ENCODE measurements at places on chromosomes 5 and 9.
A peak's percentile ranks its signal among the peaks of the same experiment; 100 is the strongest.

DNA sequence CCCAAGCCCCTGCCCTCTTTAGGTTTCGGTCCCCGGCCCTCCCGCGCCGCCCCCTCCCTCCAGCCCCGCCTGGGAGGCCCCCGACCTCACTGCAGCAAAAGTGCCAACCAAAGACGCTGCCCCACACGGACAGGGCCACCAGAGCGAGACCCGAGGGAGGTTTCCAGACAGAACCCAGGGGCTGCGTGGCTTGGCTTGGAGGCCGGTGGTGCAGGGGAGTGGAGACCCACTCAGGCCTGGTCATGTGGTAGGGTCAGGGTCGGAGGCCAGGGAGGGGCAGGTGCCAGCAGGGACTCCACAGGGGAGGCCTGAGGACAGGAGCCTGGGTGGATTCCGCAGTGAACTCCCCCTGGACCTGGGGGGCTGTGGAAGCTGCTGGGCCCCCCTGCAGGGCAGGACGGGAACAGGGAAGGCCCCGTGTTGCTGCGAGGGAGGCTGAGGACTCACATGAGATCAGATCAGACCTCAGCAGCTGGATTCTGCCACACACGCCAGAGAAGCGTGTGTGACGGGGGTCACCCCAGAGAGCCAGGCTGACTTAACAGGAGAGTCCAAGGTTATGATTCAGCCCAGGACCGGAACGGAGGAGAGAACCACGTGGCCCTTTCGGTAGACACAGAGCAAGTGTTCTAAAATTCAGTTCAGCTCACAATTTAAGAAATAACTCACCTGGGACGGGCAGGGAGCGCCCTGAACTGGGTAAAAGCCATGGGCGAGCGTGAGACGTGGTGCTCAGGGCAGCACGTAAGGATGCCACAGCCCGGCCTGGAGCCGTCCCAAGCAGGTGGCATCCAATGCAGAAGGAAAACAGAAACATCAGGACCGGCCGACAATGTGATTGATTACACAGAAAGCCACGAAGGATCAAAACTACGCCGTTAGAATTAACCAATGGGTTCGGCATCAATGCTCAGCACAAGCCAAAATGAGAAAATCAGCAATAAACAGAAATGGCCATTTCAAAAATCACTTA lies 38.9 kb downstream of the EXD3 start:
- DNase-seq, result no peak

- DNase-seq, result no peak
These were observed 88.7 kb downstream of the PRKACG start for GRCh38 chr9:68925175-68925574.

- DNase-seq, result no peak
These were observed 178.5 kb downstream of the GDNF start for GRCh38 chr5:37661227-37661920.

DNA sequence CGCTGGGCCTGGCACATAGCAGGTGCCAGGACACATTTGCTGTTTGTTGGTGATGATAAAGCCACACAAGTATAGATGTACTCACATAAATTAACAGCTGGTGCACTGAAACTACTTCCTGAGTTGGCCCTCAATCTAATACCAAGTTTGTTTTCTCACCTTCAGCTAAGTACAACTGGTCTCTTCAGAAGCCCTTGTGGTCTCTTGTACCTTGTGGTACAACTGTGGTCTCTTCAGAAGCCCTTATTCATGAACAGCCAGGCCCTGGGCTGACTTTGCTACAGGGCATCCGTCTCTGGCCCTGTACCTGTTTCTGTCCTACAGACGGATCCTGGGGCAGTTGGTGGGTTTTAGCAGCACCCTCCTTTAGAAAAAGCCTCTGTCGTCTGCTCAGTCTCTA lies 81.5 kb downstream of the DAB2IP start:
- no peak for DNase-seq

DNA sequence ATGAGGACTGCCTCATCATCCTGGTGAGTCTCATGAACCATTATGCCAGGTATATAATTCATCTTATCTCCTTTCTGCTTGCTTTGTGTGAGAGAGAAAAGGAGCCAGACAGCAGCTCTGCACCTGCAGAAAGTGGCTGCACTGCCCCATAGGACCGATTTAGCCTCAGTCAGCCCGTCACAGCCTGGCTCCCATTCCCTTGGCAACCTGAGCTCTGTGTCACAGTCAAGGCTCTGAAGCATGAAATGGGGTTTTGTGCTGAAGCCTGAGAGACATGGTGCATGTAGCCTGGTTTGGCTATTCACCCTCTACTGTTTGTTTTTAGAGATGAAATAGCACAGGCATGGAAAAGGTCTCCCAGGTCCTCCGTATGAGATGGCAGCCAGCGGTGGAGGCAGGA lies 198.3 kb downstream of the KCTD16 start:
- DNase-seq, result no peak

- DNase-seq, result no peak
These were observed 26.1 kb downstream of the LHFPL2 start for GRCh38 chr5:78622302-78622971.

GRCh38 chr9:37141015-37141414 lies 20.6 kb downstream of the ZCCHC7 start:
- DNase-seq, result no peak

DNA sequence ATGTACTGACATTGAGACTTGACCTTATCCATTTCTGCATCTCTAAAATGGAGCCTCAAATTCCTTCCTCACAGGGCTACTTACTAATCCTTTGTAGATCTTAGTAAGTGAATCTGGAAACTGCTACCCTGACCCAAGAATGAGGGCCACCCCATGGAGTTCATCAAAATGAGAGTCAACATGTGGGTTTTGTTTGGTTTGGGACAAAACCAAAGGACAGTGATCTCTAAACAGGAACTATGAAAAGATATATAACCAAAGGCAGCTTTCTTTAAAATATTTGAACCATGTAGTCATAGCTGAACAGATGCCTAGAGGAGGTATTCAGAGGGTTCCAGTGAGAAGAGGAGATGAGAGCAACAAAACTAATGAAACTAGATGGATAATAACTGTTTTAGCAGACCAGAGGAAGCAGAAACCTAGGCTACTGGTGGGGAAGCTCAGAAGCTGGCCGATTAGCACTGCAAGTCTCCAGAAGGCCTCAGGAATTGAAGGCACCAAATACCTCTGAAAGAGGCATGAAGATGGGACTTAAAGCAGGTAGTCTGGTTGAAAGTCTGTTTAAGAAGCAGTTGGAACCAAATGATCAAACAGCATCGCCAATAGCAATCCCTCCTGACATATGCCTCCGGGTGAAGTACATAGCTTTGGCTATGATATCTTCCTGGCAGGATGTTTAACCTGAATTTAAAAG lies 45.8 kb downstream of the THOC3 start:
- DNase-seq, result peak; percentile 90

DNA sequence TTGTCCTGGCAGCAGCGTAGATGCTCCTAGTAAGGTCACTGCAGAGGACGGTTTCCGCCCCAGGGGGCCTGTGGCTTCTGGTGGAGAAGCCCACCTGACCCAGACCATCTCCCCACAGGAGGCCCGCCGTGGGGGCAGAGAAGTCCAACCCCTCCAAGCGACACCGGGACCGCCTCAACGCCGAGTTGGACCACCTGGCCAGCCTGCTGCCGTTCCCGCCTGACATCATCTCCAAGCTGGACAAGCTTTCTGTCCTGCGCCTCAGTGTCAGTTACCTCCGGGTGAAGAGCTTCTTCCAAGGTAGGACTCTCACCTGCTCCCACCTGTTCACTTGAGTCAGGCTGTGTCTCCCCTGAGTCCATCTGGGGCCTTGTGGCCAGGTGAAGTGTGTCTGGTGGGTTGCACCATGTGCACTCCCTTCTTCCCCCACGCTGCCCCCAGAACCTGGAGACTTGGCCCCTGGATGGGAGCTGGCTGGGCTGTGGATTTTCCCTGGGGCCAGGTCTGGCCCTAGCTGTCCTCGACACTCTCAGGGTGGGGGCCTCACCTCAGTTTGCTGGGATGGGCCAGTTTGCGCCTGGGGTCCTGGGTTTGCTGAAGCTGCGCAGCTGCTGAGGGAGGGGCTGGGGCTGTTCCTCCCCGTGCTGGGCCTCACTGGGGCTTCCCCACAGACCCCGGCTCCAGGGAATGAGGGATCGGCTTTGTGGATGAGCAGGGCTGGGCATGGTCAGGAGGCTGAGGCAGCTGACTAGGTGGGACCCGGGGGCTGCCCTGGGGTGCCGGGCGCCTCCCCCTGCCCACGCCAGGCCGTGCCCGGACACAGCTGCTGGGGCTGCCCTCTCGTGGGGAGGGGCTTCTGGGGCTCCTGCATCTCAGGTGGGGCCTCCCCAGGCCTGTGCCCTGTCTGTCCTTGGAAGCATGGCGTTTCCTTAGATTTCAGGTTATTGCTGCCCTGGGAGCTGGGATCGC lies 32.4 kb downstream of the AHRR start:
- DNase-seq, result peak; percentile 8

GRCh38 chr9:121133104-121133816 lies 58.5 kb downstream of the CNTRL start:
- DNase-seq, result no peak

GRCh38 chr5:34586117-34586885 lies 69.8 kb upstream of the RAI14 start:
- peak; percentile 73 for DNase-seq

- no peak for DNase-seq
These were observed 146.5 kb downstream of the MTX3 start for GRCh38 chr5:79844571-79844970.

DNA sequence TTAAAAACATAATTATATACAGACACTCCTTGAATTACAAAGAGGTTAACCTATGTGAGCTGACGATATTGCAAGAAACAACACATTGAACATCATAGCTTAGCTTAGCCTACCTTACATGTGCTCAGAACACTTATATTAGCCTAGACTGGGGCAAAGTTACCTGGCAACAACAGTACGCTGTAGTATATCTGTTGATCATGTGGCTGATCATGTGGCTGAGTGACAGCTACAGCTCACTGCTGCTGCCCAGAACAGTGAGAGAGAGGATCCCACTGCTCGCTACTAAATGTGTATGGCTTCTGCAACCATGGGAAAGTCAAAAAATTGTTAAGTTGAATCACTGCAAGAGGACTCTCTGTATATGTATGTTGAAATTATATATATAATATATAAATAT lies 169.9 kb downstream of the CDH9 start:
- no peak for DNase-seq

- no peak for DNase-seq
These were observed 2180.4 kb upstream of the C9orf72 start for GRCh38 chr9:29753638-29754037.

- peak; percentile 48 for DNase-seq
These were observed 916 bp downstream of the TOR1A start for GRCh38 chr9:129822898-129823541.

GRCh38 chr5:127307868-127308267 lies 17.3 kb downstream of the MEGF10 start:
- DNase-seq, result no peak

GRCh38 chr5:62578540-62578939 lies at the start of gene LRRC70:
TSS of gene LRRC70 (plus strand) at chr5:62578819. CDS start at chr5:62579439, 620 bp downstream.
- DNase-seq, result no peak

- no peak for DNase-seq
These were observed 135.2 kb upstream of the SLC24A2 start for GRCh38 chr9:19924080-19924479.

DNA sequence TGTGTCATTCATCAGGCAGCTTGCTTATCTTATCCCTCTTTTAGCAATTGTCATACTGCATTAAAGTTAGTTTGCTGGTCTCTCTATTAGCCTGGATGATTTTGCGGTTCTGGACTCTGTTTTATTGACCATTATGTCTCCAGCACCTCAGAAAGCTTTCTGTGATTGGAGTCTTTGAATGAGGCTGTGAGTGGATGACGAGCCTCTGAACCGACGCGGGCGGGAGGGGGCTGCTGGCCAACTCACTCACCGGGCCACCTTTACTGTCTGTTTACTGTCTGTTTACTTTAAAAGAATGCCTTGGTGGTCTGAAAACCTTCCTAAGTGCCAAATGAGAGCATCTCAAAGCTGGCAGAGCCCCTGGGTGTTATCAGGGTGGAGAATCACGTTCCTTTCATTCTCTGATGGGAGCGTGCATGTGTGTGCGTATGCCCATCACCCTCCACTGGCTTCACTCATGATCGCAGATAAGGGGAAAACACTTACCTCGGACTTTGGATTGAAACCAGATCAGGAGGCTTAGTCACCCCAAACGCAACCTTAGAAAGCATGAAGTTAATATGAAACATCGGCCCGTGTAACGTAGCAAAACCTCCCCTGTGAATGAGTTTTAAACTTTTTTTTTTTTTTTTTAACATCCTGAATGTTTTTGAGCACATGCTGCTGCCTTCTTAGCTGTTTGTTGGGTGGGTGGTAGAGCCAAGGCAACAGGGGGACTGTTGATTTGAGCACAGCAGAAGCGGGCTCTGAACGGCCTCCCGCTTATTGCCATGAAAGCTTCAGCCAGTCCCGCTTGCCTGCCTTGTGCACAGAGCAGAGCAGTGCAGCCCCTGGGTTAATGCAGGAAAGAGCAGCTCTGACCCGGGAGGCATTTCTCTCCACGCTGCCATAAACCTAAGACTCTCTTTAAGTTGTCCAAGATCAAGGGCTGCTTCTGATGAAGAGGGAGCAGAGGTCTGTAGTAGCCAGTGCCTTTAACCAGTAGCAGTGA lies 173.6 kb downstream of the GADD45G start:
- DNase-seq, result no peak

DNA sequence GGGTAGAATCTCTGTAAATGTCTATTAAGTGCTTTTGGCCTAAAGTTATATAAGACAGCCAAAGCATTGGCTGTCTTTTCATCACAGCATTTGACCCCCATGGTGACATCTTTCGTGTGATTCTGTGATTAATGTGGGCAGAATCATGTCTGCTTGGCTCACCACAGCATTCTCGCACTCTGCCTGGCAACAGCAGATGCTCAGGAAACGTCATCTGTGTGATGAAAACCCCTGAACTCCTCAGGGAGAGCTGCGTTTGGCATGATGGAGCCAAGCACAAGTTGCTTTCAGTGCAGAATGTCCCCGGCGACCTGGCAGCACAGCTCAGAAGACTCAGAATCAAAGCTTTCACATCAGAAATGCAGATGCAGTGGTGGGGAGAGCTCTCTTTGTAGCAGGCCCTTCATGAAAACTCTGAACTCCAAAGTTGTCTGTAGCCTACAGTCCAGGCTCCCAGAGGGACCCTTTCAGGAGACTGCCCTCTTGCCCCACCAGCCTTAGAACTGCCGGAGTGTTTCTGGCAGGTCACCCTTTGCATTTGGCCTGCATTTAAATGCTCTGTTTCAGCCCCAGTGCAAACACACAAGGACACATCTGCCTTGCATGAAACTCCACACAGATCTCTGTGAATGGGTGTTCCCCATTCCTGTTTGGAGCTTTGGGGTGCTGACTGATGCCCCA lies 155.6 kb upstream of the PANK3 start:
- DNase-seq, result peak; percentile 82

- no peak for DNase-seq
These were observed 30.3 kb upstream of the PURA start for GRCh38 chr5:140083650-140084049.

DNA sequence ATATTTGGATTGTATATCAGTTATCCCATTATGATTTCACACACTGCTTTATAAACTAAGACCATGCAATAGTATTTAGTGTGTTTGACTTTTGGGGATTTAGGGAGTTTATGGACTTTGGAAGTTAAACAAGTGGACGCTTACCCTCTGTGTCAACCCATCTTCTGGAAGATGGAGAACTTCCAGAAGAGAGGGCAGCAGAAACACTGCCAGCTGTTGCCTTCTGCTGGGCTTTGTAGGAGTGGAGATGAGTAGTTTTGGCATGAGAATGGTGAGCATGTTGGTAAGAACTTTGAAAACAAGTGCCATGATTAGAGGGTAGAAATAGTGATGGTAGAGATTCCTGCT lies 2.2 kb downstream of the DNAJC25 start:
- no peak for DNase-seq
